ENCODE measurements at places on chromosomes 4 and X. TPM values are rescaled to one million over a fixed set of nuclear protein-coding genes. Genes with fewer than 3 reads are reported as not detected.

DNA sequence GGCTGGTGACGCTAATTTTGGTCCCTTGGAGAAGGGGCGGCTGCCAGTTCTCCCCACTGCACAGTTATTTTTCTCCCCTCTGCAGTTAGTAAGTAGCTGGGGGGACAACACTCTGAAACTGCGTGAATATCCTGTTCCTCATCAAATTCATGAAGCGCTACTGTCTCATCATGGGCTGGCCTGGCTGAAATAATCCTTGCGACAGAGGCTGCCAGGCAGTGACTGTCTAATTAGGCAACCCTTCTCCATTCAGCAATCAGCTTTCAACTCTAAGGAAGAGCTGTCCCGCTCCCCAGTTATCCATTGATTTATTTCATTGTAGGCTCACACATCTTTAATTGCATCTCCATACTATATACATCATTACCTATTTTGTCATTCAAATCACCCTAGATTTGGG is 8.2 kb downstream of the SH3TC1 start:
- DNase-seq: no peak

- peak; percentile 94 for DNase-seq
Measured at GRCh38 chr4:52824603-52825459, 37.3 kb upstream of the RASL11B start.

GRCh38 chr4:187504974-187505797 is 490.4 kb upstream of the ZFP42 start:
- peak; percentile 45 for DNase-seq

DNA sequence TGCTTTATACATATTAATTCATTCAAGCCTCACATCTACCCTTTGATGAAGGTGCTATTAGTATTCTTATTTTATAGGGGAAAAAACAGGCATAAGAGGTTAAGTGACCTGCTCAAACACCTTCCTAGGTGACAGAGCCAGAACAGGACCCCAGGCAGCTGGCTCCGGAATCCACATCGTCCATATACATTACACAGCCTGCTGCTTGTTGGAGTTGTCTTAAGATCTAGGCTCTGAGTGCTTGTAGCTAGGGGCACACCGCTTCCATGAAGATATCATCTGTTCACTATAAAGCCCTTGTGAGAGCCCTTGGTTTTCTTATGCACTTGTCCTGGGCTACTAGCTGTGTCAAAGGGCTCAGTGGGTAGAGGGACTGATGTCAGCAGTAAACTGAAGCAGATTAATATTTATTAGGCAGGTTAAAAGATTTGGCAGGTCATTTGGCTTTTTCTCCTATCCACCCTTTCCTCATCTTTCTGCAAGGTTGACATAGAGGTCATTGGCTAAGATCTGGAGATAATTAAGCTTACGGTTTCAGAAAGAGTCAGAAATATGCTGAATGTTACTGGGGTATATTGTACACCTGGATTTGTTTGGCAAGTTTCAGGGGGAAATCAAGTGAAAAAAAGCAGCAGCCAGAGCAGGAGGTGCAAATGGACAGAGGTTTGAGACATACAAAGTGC is 195.4 kb downstream of the SOWAHB start:
- DNase-seq: no peak

DNA sequence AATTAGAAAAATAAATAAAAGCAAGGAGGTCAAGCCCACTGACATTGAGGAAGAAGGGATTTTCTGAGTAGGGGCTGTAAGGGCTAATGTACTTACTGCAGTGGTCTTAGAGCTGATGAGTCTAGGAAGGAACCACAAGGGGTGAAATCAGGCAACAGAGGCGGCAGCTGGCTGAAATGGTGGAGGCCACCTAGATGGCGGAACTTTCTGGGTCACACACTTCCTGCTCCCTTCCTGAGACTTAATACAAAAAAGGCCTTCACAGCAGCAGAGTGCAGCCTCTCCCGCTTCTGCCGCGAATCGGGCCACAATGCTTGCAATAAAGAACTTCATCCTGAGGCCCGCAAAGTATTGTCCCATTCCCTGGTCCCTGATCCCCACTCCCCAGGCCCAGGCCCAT is 15.4 kb downstream of the SNX12 start:
- no peak for DNase-seq

The GPR173 gene
- total RNA-seq: 3.9 TPM

The CD99 gene
- total RNA-seq: 268 TPM

All from fibroblast of villous mesenchyme (primary cell).